ENCODE measurements at places on chromosomes 3 and 15.

- DNase-seq = no peak
These were observed 2.5 kb upstream of the ACAN start for GRCh38 chr15:88800738-88801137.

DNA sequence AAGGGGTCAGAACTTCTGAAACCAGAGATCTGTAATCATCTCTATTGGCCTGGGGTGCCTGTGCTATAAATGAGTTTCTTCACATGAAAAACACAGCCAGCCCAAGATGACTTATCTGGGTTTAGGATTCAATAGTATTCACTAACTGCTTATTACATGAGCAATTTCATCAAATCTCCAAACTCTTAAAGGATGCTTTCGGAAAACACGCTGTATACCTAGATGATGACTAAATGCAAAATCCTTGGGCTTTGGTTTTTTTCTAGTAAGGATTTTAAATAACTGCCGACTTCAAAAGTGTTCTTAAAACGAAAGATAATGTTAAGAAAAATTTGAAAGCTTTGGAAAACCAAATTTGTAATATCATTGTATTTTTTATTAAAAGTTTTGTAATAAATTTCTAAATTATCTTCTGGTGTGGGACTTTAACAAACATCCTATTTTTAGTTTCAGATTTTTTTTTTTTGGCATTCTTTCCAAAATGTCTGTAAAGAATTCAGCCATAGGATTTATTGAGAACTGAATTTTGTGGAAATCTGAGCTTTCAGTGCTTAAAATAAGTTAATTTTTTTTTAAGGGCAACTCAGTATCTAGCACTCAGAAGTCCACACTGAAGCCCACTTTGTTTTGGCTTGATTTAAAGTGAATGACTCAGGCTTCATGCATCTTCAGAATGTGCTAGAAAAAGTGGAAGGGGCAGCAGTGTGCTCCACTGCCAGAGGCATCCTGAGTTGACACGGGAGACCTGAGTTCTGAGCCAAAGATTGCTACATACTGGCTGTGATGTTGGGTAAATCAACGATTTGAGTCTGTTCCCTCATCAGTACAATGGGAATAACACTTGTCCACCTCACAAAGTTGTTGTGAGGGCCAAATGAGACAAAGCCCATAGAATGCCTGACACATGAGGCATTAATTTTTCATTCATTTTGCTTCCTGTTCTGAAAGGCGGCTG is 18.7 kb downstream of the TMEM43 start:
- no peak for DNase-seq

DNA sequence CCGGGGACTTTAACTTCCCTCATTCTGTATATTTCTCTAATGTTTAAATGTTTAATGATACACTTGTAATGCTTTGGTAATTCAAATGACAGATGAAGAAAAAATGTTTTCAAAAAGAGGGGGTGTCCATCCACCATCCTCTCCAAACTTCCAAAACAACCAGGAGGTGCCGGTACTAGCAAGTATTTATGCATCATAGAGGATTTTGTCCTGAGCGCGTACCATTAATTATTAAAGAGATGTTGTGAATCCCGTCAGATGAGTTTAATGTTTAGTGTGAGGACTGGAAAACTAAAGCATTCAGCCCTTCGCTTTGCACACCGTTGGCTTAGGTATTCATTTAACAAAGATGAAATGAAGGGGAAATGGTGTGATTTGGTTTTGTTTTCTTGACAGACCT is 1.3 kb downstream of the SLC28A1 start:
- no peak for DNase-seq

- no peak for DNase-seq
These were observed 769.5 kb downstream of the AGBL1 start for GRCh38 chr15:86849136-86849535.

DNA sequence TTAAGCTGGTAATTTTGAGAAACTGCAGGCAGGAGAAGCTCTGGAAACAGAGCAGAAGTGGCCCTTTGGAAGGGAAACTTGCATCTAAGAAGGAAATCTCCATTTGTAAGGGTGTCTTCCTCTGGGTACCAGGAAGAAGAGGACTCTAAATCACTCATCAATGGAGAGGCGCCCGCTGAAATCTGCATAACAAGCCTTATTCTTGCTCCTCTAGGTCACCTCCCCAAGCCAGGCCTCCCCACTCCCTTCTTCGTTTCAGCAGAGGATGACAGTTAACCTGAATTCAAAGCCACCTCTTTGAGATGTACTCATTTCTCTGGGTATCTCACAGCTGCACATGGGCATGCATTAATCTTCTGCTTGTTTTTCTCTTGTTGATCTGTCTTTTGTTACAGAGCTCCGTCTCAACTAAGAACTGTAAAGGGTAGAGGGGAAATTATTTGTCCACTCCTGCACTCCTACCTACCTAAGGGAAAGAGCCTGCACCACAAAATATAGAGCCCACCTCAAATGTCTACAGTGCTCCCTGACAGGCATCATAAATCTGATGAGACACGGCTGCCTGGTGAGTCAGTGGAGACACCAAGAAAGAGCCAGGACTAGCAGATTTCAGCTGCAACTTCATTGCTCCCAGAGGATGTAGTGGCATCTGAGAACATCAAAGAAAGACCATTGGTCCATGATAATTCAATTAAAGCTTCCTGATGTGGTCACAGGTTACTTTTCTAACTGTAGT is 51.5 kb downstream of the GABRB3 start:
- DNase-seq = no peak

GRCh38 chr3:120437559-120437958 is 13.2 kb downstream of the FSTL1 start:
- DNase-seq = no peak

DNA sequence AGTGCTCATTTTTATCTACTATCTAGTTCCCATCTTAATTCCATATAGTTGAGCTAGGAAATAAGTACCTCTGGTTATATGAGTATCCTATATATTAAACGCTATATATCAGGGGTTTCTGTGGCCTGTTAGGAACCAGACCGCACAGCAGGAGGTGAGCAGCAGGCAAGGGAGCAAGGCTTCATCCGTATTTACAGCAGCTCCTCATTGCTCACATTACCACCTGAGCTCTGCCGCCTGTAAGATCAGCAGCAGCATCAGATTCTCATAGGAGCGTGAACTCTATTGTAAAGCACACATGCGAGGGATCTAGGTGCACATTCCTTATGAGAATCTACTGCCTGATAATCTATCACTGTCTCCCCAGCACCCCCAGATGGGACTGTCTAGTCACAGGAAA is 23.0 kb downstream of the GSK3B start:
- DNase-seq = no peak

DNA sequence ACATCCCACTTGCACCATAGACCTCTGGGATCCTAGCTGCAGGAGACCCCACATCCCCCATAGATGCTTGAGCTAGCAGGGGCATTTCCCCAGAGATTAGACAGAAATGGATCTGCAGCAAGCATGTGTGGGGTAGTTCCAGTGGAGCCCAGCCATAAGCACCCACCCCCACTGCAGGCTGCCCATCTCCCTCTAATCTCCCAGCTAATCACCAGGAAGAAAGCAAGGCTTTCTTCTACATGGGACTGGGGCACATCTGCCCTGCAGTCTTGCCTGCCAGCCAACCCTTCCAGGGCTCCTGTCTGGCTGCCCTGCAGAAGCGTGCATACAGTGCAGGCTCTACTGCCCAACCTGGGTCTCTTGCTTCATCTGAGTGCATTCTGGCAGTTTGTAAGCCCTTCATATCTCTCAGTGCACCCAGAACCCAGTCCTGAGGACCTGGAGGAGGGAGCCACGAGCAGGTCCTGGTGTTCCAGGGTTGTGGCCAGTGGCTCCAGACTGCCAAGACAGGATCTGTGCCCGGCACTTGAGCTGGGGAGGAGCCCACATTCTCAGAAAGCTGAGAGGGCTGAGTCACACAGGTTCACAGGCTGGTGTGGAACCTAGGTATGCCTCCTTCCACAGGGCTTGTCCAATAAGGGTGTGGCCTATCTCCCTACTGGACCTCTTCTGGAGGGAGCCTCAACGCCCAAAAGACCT is 49.9 kb upstream of the IGSF11 start:
- DNase-seq = no peak

GRCh38 chr3:149933858-149934257 is 36.8 kb downstream of the PFN2 start:
- no peak for DNase-seq

DNA sequence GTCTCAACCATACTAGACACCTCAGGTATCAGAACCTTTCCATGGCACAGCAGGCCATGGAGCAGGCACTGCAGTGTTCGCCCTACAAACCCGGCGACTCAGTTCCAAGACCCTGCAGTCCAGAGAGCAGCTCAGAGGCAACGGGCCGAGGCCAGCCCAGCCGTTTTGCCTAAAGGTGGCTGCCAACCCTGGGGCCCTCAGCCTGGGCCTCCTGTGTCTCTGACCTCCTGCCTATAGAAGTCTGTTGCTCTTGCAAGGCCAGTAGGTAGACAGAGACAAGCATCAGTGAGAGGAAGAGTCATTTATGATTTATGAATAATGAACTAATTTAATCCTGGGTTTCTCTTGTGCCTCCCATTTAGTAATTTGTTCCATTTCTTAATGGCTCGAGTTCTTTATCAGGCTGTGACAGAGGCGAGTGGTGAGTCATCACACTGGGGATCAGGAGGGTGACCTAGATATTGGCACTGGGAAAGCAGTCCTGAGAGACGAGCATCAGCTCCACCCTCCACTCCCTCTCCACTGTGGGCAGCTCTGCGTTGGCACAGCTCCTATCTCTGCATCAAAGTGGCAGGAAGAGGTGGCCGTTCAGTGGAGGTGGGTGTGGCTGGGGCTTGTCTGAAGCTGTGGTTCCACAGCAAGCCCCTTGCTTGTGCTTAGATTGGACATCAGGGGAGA is 79.8 kb downstream of the ABHD5 start:
- no peak for DNase-seq

DNA sequence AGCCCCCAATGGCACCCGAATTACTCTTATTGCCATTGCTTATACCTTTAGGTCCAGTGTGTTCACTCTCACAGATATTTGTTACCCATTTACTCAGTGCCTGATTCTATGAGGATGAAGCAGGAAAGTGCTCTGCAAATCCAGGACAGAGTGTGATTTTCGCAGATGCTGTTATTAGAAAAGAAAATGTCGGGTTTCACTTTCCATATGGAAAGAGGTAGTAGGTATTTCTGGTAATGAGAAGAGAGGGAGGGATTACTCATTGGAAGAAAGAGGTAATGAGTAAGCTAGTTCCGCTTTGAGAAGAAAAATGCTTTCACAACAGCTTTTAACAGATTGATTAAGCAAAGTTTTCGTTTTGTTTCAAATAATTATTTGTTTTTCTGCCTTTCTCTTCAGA is 336.3 kb upstream of the CFAP20DC start:
- DNase-seq = no peak

GRCh38 chr3:71657831-71658530 is 67.2 kb downstream of the EIF4E3 start:
- no peak for DNase-seq

DNA sequence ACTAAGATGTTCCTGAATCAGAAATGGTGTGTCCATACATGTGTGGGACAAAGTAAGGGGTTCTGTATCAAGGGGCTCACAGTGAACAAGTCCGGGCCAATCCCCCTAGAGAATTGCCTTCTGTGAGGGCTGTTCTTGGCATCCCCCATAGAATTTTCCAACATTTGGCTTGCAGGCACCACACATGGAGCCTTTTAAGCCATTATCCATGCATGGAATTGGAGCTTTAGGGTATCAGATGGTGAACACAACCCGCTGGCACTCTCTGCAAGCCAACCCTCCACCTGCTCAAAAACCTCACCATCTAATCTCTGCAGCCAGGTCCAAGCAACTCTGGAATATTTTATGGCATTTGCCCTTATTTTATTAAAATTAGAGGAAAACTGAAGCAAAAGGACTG is 278.7 kb downstream of the ERC2 start:
- DNase-seq = no peak

GRCh38 chr15:31801152-31801551 is 229.2 kb upstream of the CHRNA7 start:
- no peak for DNase-seq

- DNase-seq = no peak
These were observed 60.2 kb downstream of the SEMA5B start for GRCh38 chr3:122967356-122967755.

DNA sequence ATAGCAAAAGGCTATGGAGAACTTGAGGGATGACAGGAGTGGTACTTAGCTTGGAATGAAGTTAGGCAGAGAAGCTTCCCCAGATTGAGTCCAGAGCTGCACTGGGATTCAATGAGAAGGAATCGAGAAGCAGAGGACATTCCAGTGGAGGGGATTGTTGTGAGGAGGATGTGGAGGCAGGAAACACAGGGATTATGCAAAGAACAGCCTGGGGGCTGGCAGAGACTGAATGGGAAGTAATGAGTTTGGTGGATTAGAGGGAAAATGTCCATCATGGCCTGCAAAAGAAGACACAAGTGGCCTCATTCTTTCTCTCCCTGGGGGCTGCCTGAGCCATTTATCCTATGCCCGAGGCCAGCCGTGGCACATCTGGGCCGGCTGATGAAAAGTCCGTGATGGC is 20.5 kb upstream of the SCN10A start:
- DNase-seq = no peak

DNA sequence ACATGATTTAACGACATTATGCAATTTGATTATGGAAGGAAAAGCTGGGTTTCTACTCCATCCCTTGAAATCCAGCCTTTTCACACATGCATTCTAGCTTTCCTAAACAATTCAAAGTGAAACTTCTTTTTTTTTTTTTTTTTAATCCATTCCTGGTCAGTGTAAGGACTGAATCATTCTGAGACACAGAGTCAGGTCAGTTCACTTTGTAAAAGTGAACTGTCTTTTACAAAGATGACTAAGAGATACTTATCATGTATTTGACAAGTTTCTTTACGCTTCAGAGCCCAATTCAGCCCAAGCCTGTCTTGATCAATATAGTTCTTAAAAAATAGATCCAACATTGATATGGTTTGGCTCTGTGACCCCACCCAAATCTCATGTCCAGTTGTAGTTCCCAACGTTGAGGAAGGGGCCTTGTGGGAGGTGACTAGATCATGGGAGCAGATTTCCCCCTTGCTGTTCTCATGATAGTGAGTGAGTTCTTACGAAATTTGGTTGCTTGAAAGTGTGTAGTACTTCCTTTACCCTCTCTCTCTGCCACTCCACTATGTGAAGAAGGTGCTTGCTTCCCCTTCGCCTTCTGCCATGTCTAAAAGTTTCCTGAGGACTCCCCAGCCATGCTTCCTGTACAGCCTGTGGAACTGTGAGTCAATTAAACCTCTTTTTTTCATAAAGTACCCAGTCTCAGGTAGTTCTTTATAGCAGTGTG is 345.6 kb upstream of the THBS1 start:
- DNase-seq = no peak

- DNase-seq = no peak
These were observed 30.5 kb upstream of the GOLGA8B start for GRCh38 chr15:34613997-34614396.

- no peak for DNase-seq
These were observed 24.1 kb downstream of the CTDSPL start for GRCh38 chr3:37885814-37886213.

- no peak for DNase-seq
These were observed 3.7 kb upstream of the SLC9C1 start for GRCh38 chr3:112297714-112298113.

DNA sequence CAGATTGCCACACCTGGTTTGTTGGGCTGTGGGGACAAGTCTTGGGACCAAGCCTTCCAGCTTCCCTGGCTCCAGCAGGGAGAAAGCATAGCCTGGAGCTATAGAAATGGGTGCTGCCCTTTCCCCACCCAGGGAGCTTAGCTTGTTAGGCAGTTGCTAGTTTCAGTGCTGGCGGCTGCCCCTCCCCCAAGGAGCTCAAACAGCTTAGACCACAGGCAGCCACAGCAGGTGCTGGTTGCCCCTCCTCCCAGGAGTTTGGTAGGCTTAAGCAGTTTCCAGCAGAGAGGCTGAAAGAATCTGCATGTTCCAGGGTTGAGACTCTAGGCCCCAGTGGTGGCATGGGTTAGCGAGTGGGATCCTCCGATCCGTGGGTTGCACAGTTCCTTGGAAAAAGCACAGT is 889.7 kb downstream of the IGSF11 start:
- no peak for DNase-seq
